ENCODE measurements at places on chromosomes 2 and 18.

- DNase-seq = no peak
Measured at GRCh38 chr2:96499061-96499960, 5.8 kb downstream of the NEURL3 start.

GRCh38 chr2:24675338-24675737 is 117.9 kb downstream of the PTRHD1 start:
- no peak for DNase-seq

- peak; percentile 59 for DNase-seq
Measured at GRCh38 chr18:22185273-22185672, 15.9 kb downstream of the GATA6 start.

- no peak for DNase-seq
Measured at GRCh38 chr2:203261326-203262159, 22.7 kb downstream of the CYP20A1 start.

- no peak for DNase-seq
Measured at GRCh38 chr2:199727306-199727705, 123.7 kb downstream of the FTCDNL1 start.

DNA sequence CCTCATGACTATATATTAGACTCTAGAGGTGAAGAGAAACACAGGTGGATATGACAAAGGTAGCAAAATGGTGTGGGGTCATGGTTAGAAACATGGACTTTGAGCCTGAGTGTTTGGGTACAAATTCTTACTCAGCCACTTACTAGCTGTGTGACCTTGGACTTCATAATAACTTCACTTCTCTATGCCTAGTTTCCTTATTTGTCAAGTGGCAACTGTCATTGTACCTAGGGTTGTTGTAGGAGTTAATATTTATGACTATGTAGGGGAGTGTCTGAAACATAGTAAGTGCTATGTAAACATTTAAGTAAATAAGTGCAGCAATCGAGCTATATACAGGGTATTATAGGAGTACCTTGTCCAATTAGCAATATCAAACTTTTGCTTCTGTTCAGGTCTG is 49.7 kb upstream of the RAPH1 start:
- DNase-seq = no peak

- no peak for DNase-seq
Measured at GRCh38 chr2:148521181-148521580, 123.4 kb upstream of the EPC2 start.

- no peak for DNase-seq
Measured at GRCh38 chr2:231883468-231883881, 42.7 kb downstream of the NPPC start.

DNA sequence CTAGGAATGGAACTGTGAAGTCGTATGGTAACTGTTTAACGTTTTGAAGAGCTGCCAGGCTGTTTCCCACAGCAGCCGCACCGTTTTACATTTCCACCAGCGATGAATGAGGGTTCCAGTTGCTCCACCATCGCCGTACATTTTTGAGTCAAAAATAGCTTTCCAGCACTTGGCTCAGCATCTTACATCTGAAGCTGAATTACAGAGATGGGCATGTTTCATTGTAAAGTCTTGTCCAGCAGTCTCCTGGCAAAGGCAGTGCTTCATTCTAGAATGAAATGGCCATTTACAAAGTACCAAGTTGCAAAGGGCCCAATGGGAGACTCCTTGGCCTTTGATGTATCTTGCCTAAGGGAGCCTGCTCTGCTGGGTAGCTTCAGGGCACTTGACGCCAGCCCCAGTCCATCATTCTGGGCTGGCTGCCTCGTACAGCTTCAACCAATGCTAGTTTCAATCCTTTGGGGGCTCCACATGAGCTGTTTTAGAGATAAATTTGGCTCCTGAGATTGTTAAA is 45.1 kb downstream of the ATIC start:
- peak; percentile 27 for DNase-seq

DNA sequence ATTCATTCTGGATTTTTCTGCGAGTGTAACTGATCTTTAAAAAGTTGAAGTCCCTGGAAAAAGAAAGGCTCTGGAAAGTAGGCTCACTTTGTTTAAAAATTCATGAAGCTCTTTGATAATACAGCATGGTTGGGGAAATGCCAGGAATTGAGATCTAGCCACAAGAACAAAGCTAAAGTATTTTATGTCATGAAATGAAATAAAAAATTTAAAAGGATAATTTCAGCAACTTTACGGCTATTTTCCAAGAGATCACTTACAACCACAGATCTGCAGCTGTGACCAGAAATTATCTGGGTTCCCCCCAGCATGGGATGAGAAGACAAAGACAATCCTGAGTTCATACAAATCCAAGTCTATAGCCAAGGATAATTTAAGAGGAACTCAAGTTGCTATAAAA is 25.3 kb upstream of the RFX8 start:
- no peak for DNase-seq

- peak; percentile 24 for DNase-seq
Measured at GRCh38 chr18:41320100-41320499, 634.9 kb upstream of the PIK3C3 start.

- no peak for DNase-seq
Measured at GRCh38 chr2:43269706-43270105, 43.3 kb upstream of the ZFP36L2 start.

GRCh38 chr2:175017618-175018414 is 12.6 kb upstream of the CHN1 start:
- no peak for DNase-seq

DNA sequence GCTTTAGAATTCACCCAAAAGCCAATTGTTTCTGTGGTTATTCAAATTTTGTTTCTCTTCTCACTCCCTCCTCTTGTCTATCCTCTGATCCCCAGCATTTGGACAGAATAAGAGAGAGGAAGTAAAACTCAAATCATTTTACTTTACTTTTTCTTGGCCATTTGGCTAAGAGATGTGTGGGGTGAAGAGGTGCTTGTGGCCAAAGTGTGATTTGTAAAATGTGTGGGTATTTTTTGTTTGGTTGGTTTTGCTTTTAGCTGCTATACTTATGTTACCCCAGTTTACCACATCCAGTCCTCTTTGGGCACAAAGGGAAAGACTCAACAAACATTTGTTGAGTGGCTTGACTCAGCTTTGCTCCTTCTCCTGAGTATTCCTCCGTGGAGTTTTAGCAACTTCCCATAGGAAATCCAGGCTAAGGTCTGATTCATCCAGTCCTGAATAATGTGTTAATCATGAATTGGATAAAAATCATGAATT is 109.1 kb upstream of the CYP1B1 start:
- DNase-seq = no peak

DNA sequence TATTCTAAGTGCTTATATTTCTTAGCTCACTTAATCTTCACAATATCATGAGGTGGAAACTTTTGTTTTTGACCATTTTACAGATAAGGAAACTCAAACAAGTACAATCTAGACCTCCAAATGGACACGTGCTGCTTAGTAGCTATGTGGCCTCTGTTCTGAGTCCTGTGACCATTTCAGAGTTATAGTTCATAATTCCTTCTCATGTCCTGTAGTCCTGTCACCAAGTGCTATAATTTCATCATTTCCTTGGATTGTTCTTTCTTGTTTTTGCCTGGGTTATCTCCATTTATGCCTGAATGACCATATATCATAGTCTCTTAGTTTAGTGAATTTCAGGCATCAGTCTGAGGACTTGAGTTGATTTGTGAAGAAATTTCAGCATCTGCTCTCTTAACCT is 91.7 kb downstream of the NUP35 start:
- DNase-seq = no peak

DNA sequence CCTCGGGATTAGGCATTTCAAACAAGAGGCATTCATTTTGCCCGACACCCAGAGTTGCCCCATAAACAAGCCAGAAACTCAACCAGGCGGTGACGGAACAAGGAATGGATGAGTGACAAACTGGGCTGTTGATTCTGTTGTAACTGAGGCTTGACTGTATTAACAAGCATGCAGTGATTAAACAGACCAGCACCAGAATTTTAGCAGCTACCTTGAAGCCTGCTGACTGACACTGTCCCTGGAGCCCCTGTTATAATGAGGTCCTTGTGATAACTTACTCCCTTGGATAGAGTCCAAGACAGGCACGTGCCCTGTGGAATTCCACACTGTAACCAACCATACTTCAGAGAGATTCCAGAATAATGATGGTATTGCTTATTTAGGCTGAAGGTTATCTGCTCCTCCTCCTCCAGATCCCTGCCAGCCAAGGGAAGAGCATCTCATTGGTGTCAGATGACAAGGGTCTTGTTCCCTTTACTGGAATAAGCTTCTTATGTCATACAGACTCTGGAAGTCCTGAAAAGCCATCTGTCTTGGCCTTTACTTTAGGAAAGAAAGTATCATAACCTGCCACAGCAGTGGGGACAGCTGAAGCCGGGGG is 97.1 kb upstream of the RMDN2 start:
- DNase-seq = peak; percentile 46

DNA sequence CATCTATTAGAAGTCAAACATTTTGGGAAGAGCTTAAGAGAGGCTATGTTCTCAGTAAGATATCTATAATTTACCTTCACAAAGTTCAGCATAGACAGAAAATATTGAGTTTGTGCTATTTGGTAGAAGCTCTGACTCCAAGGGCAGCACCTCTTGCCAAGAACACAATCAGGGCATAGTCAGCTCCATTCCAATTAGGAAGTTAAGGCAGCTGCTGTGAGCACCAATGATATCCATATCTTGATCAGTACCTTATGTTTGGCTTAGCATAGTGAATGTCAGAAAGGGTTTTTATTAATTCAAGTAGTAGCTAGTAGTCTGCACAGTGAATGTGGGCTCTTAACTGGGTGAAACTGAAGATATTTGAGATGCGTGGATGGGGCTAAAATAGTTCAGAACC is 86.4 kb upstream of the SPRED2 start:
- no peak for DNase-seq

DNA sequence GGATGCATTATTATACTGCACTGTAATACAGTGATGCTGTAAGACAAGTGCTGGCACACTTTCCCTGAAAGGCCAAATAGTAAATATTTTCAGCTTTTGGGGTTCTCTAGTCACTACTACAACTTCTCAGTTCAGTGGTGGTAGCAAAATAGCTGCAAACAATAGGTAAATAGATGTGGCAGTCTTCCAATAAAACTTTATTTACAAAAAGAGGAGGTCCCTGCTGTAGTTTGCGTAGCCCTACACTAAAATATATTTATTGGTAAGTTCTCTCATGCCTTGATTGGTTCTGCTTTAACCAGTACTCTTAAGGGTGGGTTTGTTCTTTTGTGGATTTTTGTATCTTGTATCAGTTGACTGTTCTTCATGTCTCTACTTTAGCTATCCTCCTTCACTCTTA is 7.8 kb downstream of the GLS start:
- no peak for DNase-seq

DNA sequence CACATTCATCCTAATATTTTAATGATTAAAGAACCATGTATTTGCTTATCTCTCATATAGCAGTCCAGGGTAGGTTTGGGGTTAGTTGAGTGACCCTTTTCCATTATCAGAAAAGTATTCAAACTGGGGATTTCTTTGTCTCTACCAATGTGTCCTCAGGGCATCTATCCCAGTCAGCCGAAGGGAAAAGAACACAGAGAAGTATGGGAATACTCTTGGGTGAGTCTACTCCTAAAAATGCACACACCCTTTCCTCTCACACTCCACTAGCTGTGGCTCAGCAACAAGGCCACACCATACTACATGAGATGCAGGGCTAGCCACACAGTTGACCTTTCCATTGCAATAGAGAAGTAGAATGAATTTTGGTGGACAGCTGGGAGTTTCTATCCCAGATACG is 114.3 kb downstream of the NXPH2 start:
- no peak for DNase-seq

DNA sequence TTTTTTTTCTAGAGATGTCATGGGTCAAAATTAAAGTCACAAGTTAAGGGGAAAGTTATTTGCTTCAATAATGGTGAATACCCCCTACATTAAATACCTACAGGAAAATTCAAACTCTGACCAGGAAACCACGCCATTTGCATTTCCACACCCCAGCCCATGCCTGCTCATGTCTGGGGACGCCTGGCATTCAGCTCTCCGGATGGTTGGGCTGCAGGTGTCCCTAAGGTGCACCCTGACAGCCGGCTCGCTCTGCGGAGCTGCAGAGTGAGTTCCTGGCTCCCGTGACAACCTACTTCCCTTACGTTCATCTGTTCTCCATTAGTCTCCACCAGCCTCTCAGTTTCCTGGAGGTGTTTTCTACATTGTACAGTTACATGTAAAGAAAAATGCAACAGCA is 122.7 kb upstream of the RIOK3 start:
- no peak for DNase-seq

- no peak for DNase-seq
Measured at GRCh38 chr18:13237641-13238040, 19.1 kb downstream of the LDLRAD4 start.

DNA sequence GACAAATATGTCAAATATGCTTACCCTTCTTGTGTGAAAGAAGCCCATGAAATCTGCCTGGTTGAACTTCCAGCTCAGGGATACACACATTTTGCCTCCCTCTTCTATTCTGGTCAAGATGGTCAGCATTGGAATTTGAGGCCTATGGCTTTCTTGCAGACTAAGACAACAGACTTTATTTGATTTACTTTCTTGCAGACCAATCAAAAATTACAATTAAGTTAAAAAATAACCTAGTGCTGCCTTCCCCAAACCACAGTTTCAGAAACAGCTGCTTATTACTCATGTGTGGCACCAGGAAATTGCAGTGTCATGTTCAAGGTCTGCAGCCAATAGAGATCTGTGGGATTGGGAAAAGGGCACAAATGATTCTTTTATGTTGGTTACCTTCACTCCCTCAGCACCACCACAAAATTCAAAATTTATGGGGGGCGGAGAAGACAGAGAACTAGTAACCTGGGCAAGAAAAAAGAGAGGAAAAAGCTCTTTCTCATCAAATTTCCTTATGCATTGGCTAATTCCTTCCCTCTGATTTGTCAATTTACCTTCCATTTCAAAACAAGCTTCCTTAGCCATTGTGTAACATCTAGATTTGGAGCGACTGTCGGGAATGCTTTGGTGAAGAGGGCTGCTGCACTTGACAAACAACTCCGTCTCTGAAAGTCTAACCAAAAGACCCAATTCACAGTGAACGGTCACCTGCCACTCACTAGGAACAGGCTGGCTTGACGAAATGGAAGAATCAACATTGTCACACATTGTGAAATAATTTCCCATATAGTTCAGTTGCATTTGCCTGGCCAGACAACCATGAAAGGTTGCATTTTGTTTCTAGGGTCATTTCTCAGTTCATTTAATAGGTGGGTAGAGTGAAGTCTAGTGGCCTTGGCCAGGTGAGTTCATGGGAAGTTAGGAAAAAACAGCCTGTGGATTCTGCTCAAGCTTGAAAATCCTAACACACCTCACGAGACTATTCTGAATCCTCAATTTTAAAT is 100.4 kb upstream of the FZD5 start:
- no peak for DNase-seq
